Skin of body (tissue), 3 donors: ENCODE measurements at places on chromosomes 12 and 14. TPM values are rescaled to one million over a fixed set of nuclear protein-coding genes. Genes with fewer than 3 reads are reported as not detected.

The RPGRIP1 gene
- 0.10 TPM for total RNA-seq

The LPAR5 gene
- total RNA-seq, result 1.7 TPM

The FIGNL2 gene
- 0.69 TPM for total RNA-seq

DNA sequence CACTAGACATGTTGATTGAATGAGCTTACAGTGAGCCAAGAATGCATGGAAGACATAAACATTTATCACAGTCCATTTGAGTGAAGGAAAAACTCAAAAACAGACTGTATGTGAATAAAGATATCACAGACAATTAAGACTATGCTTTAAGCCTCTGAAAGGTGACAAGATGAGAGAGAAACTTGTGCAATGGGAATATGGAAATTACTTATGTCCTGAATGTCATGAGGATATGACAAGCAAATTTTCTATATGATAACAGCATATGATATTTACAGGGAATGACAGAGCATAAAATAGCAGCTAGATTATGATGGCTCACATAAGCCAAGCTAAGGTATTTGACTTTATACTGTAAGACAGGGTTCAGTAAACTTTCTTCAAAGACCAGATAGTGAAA lies 1153.1 kb upstream of the USP15 start:
- DNase-seq, result no peak

DNA sequence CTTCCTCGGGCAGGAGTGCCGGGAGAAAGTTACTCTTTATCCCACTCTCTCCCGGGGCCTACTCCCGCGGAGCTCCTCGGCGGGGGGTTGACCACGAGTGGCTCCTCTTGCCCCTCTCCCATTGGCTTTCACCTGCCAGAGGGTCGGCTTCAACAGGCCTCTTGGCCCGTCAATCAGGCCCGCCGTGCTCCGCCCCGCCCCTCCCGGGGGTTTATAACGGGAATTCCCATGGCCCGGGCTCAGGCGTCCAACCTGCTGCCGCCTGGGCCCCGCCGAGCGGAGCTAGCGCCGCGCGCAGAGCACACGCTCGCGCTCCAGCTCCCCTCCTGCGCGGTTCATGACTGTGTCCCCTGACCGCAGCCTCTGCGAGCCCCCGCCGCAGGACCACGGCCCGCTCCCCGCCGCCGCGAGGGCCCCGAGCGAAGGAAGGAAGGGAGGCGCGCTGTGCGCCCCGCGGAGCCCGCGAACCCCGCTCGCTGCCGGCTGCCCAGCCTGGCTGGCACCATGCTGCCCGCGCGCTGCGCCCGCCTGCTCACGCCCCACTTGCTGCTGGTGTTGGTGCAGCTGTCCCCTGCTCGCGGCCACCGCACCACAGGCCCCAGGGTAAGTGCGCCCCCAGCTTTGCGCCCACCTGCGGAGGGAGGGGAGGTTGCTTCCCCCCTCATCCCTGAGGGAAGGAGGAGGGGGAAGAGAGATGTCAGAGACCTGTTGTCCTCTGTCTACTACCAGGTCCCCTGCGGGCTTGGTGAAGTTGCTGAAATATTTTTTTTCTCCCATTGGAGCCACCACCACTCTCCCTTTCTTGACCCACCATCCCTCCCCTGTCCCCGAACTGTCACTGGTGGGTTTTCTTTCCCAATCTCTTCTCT lies at the start of gene SMOC1:
SMOC1 (plus strand) TSS at position 242 of the 869 bp plus-strand sequence; CDS start at position 505, 263 bp downstream.
- no peak for DNase-seq

DNA sequence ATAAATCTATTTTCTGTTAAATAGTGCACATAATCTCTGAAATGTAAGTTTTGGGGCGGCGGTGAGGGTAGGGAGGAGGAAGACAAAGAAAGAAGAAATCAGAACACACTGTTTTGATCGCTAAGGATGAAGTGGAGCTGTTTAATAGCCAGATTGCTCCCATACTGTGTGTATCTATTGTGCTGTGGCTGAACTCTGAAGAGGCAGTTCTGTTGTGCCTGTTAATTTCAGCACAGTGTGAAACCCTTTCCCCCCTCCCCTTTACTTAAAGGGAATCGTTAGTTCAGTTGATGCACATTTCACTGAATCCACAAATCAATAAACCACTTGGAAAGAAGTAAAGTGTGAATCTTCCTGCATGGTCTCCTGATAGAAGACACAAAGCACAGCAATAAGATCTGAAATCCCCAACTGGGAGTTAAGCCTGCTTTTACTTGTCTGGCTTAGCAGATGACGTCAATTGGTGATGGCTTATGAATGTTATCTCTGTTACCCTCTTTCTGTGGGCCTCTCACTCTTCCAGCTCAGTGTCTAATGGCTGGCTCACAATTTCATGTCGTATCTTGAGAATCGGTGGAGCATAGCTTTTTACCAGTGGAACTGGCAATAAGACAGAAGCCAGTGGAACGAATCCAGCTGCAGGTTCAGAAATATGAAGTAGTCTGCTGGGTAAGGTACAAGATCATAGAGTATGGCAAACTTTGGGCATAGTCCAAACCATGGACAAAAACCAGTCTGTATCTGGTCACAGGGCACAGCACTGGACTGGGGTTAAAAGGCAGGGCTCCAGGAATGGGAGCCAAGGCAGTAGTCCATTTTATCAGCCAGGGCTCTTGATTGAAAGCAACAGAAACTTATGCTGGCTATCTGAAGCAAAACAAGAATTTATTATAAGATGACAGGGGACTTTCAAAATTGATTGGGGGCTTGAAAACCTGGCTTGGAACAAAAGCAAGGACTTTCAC lies 413.5 kb upstream of the SEL1L start:
- DNase-seq, result peak; percentile 45

- DNase-seq, result no peak
These were observed 10.8 kb upstream of the TEX22 start for GRCh38 chr14:105387530-105387922.

- DNase-seq, result peak; percentile 59
These were observed 5.3 kb upstream of the ACACB start for GRCh38 chr12:109110988-109111495.

GRCh38 chr12:22357531-22357930 lies 23.0 kb upstream of the ST8SIA1 start:
- no peak for DNase-seq
